T1000 (cell line): ENCODE measurements at places on chromosomes 11 and 22.

GRCh38 chr11:76269661-76270261 is 63.5 kb upstream of the WNT11 start:
- no peak for DNase-seq

DNA sequence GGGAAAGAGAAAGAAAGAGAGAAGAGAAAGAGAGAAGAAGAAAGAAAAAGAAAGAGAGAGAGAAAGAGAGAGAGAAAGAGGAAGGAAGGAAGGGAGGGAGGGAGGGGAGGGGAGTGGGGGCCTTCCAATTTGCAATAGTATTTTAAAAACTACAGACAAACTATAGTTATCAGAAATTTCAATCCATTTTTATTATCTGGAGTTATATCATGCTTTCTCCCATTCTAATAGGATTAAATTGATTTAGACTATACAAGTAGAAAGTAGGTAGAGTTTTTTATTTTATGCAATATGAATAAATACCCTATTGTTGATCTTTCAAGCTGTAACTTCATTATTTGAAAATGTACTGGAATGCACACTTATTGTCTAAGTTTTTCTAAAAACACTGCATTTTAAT is 70.2 kb upstream of the CEP126 start:
- no peak for DNase-seq

GRCh38 chr22:42686756-42687491 is 33.7 kb downstream of the A4GALT start:
- DNase-seq: no peak

DNA sequence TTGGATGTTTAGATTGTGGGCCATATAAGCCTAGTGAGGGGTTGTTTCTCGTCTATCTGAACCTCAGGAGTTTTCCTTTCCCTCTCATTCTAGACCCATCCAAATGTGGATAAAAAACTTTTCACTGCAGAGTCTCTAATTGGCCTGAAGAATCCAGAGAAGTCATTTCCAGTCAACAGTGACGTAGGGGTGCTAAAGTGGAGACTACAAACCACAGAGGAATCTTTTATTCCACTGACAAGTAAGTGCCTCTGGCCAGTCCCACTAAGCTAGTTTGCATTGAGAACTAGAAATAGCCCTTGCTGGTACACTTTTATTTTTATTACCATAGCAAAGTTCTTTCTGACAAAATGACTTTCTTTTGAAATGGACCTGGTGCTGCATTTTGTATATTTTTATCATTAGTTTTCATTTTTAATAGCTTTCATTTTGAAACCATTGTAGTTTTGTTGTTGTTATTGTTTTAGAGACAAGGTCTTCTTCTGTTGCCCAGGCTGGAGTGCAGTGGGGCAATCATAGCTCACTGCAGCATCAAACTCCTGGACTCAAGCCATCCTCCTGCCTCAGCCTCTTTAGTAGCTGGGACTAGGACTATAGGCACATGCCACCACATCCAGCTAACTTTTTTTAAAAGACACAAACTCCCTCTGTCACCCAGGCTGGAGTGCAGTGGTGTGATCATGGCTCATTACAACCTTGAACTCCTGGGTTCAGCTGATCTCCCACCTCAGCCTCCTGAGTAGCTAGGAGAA is 14.6 kb upstream of the PHLDB1 start:
- DNase-seq: no peak

DNA sequence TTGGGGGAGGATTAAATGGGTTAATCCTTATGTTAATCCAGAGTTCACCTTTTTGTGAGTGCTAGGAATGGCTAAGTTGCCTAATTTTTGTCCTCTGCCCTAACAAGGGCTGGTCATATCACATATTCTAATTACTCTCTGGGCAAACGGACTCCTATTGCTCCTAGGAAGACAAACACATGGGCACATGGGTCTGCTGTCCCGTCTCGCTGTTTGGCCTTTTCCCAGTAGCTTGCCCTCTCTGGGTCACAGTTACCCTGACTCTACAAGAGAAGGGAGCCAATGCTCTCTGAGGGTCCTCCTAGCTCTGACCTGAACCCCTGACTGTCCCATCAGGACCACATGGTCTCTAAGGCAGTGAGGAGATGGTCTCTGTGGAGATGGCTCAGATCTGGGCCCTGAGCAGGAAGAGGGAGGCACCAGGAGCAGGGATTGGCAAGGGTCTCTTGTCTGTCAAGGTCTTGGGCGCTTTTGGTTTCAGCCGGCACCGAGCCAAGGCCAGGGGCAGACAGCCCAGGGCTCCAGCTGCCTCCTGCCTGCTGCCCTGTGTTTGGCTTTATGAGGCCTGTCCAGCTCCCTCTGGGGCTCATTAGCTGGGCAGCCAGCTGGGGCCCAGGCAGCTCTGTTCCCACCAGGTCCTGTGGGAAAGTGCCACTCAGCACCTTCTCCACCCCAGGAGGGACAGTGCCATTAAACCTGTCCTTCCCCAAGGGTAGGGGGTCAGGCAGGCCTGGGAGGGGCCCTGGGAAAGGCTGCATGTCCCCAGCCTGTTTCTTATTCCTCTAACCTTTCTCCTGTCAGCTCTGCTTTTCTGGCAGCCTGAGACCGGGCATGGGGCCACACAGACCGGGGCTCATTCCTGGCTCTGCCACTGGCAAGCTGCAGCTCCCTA is 559.9 kb downstream of the MN1 start:
- no peak for DNase-seq

- DNase-seq: no peak
Observed at GRCh38 chr11:119952441-119952840, 185.5 kb downstream of the TRIM29 start.

GRCh38 chr11:14764179-14764578 is 120.6 kb downstream of the PDE3B start:
- no peak for DNase-seq

GRCh38 chr11:96390488-96390792 is 627 bp downstream of the JRKL start:
- DNase-seq: no peak

DNA sequence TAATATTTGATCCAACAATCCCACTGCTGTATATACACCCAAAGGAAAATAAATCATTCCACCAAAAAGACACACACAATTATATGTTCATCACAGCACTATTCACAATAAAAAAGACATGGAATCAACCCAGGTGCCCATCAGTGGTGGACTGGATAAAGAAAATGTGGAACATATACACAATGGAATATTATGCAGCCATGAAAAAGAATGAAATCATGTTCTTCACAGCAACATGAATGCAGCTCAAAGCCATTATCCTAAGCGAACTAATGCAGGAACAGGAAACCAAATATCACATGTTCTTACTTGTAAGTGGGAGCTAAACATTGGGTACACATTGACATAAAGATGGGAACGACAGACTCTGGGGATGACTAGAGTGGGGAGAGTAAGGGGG is 1.1 kb upstream of the OR2D3 start:
- no peak for DNase-seq

DNA sequence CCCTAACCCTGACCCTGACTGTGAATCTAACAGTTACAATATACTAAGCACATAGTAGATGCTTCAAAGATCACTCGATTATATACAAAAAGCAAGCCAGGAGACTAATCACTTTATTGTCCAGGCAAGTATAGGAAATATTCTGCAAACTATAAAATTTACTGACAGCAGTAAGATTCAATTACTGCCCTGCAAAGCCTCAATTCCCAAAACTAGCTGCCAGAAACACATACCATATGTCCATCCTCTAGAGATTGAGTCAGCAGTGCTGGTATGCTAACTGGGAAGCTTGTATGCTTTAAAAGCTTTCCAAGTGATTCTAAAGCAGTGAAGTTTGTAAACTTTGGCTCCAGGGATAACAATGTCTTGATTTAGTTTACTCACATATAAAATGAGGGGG is 26.1 kb downstream of the CSTF3 start:
- DNase-seq: no peak

DNA sequence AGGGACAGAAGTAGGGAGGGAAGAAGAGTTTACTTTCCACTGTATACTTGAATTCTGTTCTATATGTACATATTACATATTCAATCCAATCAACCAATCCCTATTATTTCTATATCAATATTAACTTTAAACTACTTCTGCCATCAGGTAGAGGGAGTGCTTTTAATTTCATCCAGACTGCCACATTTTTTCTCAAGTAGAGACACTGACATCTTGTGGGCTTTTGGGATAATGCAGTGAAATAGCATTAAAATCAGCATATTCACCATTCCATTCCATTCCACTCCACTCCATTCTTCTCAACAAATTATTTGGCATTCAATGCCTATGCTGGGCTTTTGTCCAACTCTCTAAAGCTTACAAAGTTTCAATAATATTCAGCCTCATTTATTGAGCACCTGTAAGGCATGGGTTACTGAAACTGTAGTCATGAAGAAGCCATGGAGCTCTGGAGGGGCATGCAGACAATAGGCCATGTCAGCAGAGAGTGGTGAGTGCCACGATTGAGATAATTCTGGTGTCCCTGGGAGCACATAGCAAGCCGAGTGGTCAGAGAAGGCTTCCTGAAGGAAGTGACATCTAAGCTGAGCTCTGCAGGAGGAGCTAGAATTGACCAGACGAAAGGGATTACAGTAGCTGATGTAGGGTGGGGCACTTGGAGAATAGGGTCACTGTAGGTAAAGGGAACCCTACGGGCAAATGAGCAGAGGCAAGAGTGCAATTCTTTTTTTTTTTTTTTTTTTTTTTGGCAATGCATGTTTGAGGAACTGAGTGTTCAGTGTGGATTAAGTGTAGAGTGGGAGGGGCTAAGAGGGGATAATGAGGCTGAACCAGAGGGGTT is 12.8 kb upstream of the CLPB start:
- DNase-seq: no peak

- no peak for DNase-seq
Observed at GRCh38 chr22:22318723-22319465, 74.3 kb downstream of the VPREB1 start.

GRCh38 chr22:37440875-37441274 is 13.6 kb upstream of the ELFN2 start:
- no peak for DNase-seq

DNA sequence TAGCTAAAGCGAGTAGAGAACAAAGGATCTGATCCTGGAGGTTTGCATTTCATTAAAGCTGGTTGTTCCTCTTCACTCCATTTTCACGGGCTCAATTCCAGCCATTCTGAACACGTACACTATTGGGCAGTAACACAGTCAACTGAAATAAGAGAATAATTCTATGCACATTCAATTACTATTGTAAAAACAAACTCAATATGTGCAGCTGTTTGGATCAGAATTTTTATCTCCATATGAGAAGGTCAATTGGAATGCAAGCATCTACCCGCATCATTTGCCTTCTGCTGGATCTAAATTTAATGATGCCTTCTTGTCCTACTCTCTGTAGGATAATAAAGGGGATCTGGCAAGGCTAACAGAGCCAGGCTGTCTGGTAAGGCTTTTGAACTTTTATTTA is 562.8 kb upstream of the CCDC179 start:
- DNase-seq: no peak

DNA sequence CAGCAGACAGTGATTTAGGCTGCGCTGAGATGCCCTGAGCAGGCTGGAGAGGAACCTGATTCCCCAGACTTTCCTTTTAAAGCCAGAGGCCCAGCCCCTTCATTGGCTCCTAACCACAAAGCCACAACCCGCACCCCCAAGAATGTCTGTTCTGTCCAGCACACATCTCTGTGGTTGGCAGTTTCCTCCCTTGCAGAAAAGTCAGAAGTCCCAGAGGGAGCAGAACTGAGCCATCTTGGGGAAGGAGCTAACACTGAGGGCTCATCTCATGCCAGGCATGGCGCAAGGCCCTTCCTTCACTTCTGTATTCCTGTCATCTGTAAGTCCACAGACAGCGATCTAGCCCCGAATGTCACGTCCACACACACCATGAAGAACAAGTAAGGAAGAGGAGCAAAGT is 97.1 kb upstream of the SYT13 start:
- DNase-seq: no peak

DNA sequence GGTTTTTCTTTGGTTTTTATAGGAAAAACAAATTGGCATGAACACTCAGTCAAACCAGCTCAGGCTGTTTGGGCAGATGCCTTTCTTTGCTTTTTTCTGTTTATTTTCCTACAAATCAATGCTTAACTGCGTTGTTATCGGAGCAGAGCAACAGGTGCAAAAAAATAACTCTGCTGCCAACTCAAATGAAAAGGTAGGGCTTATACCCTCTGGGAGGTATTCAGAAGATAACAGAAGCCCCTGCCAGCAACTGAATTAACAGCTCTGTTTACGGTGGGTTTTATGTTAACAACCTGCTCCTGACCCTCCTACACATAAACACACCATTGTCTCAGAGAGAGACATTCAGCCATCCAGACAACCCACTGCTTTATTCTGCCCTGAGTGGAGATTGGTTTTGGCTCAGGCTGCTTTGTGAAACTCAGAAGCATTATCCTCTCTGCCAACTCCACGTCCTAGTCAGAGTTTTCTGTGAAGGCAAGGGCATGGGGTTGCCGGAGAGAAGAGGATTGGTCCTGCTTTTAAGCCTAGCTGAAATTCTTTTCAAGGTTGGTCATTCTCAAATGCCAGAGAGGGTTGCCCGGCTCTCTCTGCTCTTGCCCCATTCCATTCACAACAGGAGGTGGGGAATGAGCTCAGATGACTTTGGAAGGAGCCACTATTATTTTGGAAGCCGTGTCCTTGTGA is 11.4 kb downstream of the EHF start:
- no peak for DNase-seq

GRCh38 chr11:19827399-19828135 is 114.9 kb downstream of the NAV2 start:
- DNase-seq: no peak

DNA sequence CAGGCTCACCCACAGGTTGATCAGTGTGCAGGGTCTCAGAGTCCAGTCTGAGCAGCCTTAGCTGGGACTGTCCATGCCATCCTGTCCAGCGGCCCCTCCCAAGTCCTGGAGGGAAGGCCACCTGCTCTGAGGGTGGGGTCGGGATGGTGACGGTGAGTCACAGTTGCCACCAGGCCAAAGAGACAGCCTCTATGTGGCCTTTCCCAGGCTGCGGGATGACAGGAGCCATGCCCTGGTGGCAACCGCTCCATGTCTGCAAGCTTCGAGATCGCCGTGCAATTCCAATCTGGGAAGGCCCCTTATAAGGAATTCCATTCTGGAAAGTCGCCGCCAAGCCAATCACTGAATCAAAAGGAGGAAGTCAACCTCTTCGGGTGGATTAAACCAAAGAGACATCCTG is 47.5 kb downstream of the RTL6 start:
- no peak for DNase-seq

GRCh38 chr22:37374571-37374970 is 52.7 kb downstream of the ELFN2 start:
- DNase-seq: no peak
